Upper lobe of right lung (tissue), 1 donor: ENCODE measurements at places on chromosomes 1 and 21. TPM values are rescaled to one million over a fixed set of nuclear protein-coding genes. Genes with fewer than 3 reads are reported as not detected.

Gene EPHB2
- total RNA-seq, result 6.0 TPM

Gene OLIG2
- not detected for total RNA-seq

Gene PTPN22
- 12.2 TPM for total RNA-seq

Gene ANXA9
- total RNA-seq, result 1.2 TPM

- no peak for DNase-seq
Measured at GRCh38 chr1:219381396-219381795, 207.7 kb downstream of the LYPLAL1 start.

DNA sequence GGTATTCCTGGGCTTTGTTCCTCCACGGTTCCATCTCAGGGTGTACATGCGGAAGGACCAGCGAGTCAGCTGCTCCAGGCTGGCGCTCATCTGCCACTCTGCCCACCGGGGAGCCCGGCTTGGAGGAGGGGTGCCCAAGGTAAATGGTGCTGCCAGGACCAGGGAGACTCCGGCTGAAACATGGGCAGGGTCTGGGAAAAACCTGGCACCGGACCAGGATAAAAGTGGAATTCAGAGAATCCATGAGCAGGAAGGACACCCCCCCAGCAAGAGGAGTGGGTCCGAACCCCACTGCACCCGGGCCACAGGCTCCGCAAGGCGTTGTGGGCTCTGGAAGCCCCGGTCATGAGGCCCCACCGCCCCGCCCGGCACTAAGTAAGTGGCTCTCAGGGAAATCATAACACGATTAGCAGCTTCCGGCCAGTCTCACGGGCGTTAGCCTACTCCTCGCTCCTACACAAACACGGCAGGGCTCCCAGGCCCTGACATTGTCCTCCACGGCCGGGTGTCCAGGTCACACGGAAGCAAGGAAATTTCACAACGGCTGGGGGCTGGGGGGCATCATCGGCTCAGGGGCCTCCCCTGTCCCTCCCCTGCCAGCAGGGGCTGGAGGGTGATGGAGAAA lies 21.1 kb downstream of the MEGF6 start:
- DNase-seq, result peak; percentile 78

DNA sequence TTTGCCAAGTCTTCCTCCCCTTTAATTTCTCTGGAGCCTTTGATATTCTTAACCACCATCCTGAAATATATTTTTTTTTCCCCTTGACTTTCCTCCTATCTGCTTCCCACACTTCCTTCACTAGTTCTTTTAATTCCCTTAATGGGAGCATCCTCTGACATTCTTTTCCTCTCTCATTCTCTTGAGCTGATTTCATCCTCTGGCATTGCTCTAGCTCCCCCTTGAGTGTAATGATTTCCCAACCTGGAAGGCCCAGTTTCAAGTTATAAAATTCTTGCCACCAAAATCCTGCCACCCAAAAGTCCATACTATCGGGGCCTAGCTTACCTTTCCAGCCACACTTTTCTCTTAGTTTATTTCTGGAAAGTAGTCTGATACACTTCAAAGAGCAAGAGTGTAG lies 39.5 kb upstream of the UBE2U start:
- DNase-seq, result no peak

- DNase-seq, result no peak
Measured at GRCh38 chr1:51283979-51284378, 46.4 kb downstream of the TTC39A start.

- DNase-seq, result no peak
Measured at GRCh38 chr1:94872771-94873495, 52.8 kb downstream of the SLC44A3 start.

- DNase-seq, result no peak
Measured at GRCh38 chr1:203281851-203282661, 23.3 kb upstream of the BTG2 start.

DNA sequence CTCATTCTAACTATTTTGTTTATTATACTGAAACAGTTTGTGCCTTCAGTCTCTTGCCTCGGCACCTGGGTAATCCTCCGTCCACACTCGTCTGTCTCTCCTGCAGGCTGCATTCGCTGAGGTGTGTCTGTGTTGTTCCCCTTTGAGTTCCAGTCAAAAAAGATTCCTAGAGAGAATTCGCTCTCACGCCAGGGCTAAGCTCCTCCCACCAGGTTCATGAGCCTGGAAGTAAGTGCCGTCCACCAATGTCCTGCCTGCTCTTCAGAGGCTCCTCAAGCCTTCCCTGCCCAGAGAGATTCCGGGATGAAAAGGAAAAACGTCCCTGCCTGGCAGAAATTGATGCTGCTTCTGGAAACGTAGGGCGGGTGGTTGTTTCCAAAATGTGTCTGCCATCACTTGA lies 12.9 kb downstream of the KIAA2013 start:
- DNase-seq, result no peak

DNA sequence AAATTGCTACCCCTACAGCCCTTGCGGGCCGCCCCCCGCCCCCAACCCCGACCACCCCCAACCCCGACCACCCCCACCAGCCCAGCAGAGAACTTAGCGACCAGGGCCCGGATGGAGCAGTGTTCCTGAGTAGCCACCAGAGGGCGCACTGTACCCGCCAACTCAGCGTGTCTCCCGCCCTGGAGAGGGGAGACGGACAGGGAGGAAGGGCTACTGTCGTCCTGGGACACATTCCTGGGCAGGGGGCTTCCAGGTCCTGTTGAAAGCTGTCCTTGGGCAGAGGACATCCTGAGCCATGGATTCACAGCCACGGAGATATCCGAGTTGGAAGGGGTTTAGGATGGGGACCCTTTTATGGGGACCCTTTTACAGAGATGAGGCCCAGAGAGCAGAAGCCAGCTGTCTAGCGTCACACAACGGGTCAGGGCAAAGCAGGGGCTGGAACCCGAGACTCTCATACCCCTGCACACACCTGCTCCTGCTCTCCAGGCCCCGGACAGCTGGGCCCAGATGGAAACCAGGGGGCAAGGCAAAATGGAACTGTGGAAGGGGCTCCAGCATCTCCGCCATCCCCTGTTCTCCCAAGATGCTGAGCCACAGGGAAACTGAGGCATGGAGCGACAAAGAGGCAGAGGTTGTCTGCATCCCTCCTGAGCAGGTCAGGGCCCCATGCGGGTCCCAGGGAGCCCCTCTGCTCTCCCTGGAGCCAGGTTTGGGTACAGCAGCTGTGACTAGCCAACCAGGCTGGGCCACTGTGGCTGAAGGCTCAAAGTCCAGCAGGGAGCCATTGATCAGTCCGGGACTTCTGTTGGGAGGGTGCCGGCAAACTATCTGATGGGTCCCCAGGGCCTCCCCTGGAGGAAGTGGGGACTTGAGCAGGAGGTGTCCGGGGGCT lies 25.0 kb upstream of the LAPTM5 start:
- DNase-seq, result peak; percentile 85

- no peak for DNase-seq
Measured at GRCh38 chr1:9294405-9294773, 1.7 kb downstream of the SPSB1 start.

Gene ASPM
- total RNA-seq, result 0.46 TPM

DNA sequence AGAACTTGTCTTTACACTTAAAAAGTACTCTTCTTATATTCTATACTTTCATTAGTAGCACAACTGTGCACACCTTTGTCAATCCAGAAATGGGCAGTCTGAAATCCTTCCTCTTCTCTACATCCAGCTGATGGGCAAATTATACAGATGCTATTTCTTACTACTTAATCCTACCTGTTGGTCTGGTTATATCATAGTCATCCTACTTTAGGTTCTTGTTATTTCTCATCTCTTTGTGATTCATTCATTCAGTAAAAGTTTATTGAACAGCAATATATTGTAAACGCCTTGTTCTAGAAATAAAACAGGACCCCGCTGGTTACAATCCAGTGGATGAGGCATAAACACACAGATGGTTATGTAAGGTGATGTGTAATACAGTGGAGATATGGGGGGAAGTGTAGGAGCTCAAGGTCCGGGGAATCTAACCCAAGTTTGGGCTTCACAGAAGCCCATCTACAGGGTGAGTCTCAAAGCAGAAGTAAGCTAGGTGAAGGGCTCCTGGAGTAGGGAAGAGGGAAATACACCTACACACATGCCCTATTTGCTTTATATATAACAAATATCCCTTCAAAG lies 11.8 kb upstream of the FUBP1 start:
- no peak for DNase-seq

DNA sequence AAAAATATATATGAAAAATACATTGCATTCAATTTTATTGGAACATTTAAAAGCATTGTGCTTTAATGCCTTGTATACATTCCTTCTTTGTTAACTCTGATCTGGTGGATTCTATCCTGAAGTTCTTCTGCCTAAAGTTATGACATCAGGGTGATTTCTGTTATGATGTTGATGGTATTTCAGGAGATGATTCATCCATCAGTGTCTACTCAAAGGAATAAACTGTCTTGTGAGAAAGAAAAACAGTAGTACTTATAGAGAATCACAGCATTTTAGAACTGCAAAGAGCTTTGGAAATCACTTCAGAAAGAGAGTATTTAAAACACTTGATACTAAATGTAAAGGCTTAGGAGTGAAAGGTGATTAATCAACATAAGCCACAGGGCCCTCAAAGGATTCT lies 155.7 kb downstream of the PTPRC start:
- no peak for DNase-seq

Gene UBL4B
- not detected for total RNA-seq

GRCh38 chr1:212966616-212967015 lies 16.3 kb downstream of the VASH2 start:
- no peak for DNase-seq

- DNase-seq, result peak; percentile 77
Measured at GRCh38 chr1:24720152-24720551, 25.1 kb upstream of the CLIC4 start.

Gene CHRNB2
- total RNA-seq, result not detected

- no peak for DNase-seq
Measured at GRCh38 chr1:27021354-27022031, 8.8 kb upstream of the TENT5B start.

Gene ZBTB37
- 14.7 TPM for total RNA-seq

- no peak for DNase-seq
Measured at GRCh38 chr1:199138061-199138460, 499.2 kb downstream of the PTPRC start.

- no peak for DNase-seq
Measured at GRCh38 chr1:20640183-20640597, 6.9 kb downstream of the PINK1 start.

Gene GBP4
- total RNA-seq, result 32.9 TPM
